Breast epithelium (tissue), 4 donors: ENCODE measurements at places on chromosomes 7 and 10.

DNA sequence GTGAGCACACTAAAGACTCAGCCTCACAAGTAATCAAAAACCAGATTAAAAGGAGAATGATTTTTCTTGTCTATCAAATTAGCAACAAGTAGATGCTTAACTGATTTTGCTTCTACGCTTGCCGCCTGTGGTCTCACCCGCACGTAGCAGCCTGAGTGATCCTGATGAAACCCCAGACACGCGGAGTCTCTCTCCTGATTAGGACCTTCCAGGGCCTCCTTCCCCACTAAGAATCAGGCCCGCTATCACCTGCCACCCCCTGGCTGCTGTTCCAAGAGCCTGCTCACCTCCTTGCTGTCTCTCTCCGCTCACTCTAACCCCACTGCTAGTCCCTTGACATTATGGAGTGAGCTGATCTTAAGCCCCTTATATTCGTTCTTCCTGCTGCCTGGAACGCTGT is 325.9 kb upstream of the NRP1 start:
- DNase-seq, result no peak

GRCh38 chr7:20330239-20330927 is at the start of gene ITGB8:
TSS of gene ITGB8 (plus strand) at chr7:20330900. CDS start at chr7:20331807, 907 bp downstream.
- DNase-seq, result peak; percentile 89

DNA sequence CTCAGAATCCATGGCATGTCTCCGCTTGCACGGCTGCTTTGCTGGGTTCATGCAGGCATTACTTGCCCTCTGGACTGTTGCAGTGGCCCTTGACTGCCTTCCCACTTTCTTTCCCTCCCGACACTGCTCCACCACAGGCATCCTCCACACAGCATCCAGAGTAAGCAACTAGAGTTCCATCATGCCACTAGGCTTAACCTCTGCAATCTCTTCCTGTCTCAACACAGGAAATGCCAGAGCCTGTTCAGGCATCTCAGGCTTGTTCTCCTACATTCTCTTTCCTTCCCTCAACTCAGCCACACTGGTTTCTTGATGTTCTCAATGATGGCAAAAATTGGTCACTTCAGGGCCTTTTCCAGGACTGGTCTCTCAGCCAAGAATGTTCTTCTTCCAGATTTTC is 284.5 kb upstream of the KLF6 start:
- DNase-seq, result no peak

GRCh38 chr7:105816266-105816843 is 60.0 kb downstream of the ATXN7L1 start:
- no peak for DNase-seq

DNA sequence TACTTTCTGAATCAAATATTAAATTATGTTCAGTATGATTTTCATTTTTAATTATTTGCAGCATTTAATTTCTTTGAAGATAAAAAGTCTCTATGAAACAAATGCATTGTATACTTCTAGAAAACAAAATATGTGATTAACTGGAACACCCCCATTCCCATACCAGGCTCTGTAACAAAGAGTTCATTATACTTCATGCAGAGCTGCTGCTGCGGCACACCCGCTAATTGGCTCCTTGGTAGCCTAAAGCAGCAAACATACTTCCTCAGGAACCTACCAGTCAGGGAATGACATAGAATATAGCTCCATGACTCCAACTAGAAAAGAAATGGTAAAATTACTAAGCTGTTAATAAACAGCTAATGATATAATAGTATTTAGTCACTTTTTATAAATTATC is 19.3 kb downstream of the RAB11FIP2 start:
- DNase-seq, result no peak
